Stimulated activated CD4-positive, alpha-beta T cell treated with anti-CD3 and anti-CD28 coated beads, TNF-alpha, amount 100 ng/mL, for 1 hour (primary cell): ENCODE measurements at places on chromosomes 11 and 22.

GRCh38 chr22:21641417-21641788 is 699 bp upstream of the SDF2L1 start:
- no peak for DNase-seq

DNA sequence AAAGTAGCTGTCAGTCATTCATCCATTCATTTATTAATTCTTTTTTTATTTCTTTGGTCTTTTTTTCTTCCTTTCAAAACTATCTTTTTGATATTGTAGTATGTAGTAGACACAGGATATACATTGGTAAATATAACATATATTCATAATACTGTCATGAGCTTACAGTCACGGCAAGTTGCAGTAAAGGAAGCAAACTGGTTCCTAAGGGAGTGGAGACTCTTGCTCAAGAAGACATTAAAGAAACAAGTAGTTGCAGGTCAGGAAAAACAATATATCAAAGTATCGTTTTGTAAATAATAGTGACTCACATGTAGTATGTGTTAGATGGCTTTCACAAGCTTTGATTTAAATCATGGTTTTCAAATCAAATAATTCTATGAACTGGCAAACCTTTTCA is 7.5 kb downstream of the OR5AR1 start:
- DNase-seq, result no peak

GRCh38 chr11:119147604-119148333 is 1.1 kb upstream of the ABCG4 start:
- no peak for DNase-seq

- no peak for DNase-seq
These were observed 117.9 kb downstream of the MED15 start for GRCh38 chr22:20625270-20625669.

- DNase-seq, result no peak
These were observed 15.0 kb downstream of the MPPED1 start for GRCh38 chr22:43426816-43427215.

DNA sequence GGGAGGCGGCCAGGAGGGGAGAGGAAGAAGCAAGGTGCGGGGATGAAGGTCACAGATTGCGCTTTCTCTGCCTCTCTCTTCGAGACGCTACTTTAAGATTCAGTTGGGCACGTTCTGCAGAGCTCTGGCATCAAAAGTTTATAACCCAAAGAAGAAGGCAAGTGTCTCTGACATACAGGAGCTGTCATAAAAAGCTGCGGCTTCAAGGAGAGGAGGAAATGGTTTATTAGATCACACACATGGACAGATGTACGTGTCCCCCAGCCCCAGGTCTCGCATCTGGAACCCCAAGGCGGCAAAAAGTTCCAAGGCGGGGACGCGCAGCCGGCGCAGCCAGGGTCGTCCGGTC is 589.0 kb downstream of the OPCML start:
- no peak for DNase-seq

- DNase-seq, result no peak
These were observed 15.9 kb downstream of the IL17REL start for GRCh38 chr22:49996518-49997250.

DNA sequence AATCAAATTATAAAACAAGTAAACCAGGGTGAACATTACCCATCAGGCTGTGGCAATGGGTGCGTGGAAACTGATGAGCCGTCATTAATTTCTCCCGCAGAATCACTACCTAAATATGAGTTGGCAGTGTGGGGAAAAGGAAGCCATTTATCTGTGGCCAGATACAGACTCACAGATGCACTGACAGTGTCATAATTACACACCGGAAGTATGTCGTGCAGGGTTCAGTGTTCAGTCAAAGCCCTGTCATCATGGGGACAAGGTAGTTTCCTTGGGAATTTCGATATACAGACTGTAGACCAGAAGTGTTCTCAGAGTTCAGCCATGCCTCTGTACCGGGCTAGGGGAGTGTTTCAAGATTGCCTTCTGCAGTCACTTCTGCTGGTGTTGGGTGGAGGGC is 119.2 kb upstream of the SEZ6L start:
- no peak for DNase-seq
